ENCODE measurements at places on chromosomes 6 and 20.

GRCh38 chr20:8790442-8791074 lies 278.3 kb upstream of the PLCB4 start:
- DNase-seq, result peak; percentile 65

DNA sequence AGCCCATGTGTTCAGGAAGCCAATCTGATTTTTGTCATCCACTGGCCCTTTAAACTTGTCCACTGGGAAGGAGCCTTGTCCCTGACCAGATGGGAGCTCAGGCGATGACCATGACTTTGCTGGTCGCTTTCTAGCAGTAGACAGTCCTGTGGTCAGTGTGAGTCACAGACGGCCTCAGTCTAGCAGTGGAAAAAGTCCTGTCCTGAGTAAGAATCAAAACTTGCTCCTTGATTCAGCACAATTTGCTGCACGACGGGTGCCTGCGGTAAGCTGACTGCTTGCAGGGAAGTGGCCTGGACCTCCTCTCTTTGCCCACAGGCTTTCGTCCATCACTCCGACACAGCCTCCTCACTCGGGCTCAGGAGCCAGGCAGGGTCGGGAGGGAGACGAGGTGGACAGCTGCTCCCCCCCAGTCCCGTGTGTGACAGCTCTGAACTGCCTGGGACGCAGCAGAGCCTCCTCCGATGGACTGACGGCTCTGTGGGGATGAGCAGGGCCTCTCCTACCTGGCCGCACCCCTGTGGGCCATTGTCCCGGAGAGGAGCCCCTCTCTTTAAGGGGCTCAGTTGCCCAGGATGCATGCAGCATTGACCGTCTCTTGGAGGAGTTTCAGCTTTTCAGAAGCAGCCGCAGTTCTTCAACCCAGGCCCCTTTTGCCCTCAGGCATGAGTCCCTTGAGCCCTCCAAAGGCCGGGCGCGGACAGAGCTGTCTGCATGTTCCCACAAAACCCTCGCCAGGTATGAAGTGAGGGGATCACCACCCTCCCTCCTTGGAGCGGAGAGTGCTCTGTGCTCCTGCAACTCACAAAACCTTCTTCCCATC lies 209.2 kb downstream of the ANKRD60 start:
- no peak for DNase-seq

DNA sequence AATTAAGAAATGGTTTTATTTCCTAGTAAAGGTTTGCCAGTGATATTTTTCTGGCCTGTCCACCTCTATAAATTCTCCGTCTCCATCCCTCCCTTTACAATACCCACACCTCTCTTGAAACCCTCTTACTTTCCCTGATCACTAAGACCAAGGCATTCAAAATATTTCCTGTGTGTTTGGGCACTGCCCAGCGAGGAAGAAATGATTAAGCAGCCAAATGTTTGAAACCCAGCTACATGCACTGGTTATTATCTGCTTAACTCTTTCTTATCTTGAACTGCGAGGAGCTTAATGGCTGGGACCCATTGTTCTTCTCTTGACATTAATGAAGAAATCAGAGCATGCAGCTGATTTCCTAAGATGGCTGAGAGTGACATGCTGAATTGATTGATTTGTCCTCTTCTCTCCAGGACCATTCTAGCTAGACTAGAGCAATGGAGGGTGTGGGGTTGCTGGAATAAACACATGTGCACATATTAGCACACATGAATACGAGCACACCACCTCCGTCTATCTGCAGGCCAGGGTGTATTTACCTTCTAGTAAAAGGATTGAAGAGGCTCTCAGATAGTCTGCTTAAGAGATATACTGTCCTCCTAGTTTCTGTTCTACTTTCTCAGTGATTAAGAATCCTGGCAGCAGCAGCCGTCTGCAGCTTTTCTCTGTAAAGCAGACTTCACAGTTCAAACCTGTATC lies 46.1 kb upstream of the PRDM1 start:
- DNase-seq, result no peak

- DNase-seq, result no peak
These were observed 307.3 kb upstream of the SUPT3H start for GRCh38 chr6:45685076-45685475.

- DNase-seq, result peak; percentile 86
These were observed 140.1 kb downstream of the KLHL32 start for GRCh38 chr6:97064578-97064977.

GRCh38 chr20:16671753-16672152 lies 58.1 kb upstream of the SNRPB2 start:
- DNase-seq, result no peak
